Activated T-helper 1 cell treated with anti-CD3 and anti-CD28 coated beads, Interleukin-2, amount 50 U/mL, for 16 hours (primary cell): ENCODE measurements at places on chromosomes 5 and 9.

GRCh38 chr9:81690251-81690851 is 1.0 kb upstream of the TLE1 start:
- no peak for DNase-seq

DNA sequence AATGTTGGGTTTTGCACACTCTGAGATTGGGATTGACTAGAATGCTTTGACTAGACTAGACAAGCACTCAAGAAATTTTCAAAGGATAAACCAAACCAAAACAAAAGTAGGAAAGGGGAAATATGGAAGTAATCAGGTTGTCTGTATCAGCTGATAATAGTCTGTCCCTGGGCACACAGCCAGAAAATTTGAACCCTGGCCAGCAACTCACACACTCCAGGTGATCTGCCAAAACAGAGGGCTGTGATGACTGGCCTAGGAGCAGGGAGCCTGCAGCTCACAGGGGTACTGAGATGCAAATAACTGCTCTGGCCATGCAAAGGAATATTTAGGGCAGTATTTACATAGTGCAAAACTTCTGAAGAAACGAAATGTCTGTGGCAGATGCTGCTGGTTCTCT is 112.3 kb upstream of the SMIM23 start:
- DNase-seq, result no peak

- no peak for DNase-seq
These were observed 1.9 kb upstream of the ERBIN start for GRCh38 chr5:65924366-65925043.

GRCh38 chr5:150511578-150512367 is 3.8 kb downstream of the NDST1 start:
- no peak for DNase-seq

- DNase-seq, result no peak
These were observed 45.7 kb downstream of the CYSTM1 start for GRCh38 chr5:140220698-140221064.

- no peak for DNase-seq
These were observed 1.9 kb downstream of the DAPK1 start for GRCh38 chr9:87499424-87500017.

GRCh38 chr9:109811876-109812275 is 31.9 kb downstream of the PALM2AKAP2 start:
- DNase-seq, result no peak

DNA sequence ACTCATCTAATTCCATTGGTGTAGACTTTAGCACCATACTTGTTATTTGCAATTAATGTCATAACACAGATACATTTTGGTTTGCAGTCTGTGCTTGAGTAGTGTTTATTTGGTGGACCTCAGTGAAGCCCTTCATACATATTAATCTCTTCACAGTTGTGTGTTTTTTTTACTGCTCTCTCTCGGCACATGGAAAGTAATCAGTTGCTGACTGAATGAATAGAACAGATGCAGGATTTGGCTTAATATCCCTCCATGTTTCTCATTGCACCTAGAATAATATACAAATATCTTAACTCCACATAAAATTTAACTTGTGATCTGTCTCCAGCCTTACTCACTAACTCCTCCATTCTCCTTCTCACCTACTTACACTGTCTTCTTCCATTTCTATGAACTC is 319.1 kb downstream of the DMRT2 start:
- no peak for DNase-seq

DNA sequence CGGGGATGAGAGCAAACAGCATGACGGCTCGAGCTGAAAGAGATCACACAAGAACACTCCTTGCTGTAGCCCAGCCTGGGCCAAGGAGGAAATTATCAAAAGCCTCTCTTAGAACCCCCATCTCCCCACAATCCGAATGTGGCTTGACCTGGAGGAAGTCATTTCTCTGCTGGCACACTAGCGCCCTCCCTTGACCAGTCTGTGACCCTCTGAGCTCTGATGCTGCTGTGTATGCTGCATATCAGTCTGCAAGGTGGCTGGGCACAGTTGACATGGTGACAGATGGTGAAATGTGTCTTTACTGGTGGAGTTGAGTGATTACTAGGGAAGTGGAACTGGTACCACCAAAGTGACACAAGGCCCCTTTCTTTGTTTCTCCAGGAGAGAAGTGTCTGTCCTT is 3.3 kb downstream of the SLC46A2 start:
- DNase-seq, result no peak

DNA sequence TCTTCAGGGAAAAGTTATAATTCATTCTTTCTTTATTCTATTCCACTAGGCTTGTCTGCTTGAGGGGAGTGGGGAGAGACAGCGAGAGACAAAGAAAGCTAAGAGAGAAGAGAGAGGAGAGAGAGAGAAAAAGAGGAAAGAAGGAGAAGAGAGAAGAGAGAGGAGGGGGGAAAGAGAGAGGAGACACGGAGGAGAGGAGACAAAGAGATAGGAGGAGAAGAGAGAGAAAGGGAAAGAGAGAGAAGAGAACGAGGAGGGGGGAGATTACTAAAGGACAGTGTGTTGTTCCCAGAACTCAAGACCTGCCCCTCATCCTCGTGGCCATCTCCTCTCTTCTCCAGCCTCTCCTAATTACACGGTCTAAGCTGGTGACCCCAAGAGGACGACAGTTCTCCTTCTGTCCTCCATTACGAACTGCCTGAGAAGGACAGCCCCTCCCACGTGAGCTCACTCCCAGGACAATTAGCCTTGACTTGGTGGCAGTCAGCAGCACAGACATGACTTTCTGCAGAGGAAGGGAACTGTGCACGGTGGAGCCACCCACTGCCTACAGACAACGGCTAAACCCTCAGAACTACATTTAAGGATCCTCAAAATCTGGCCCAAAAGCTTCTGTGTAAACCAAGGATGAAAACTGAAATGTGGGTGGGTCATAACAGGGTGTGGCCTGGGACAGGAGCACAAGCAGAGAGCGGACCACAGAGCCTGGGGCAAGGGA is 99.1 kb downstream of the COL23A1 start:
- DNase-seq, result no peak

GRCh38 chr5:54229041-54229780 is 81.2 kb downstream of the ARL15 start:
- peak; percentile 43 for DNase-seq

GRCh38 chr5:55231029-55231918 is 2.1 kb downstream of the CCNO start:
- no peak for DNase-seq

GRCh38 chr9:69900406-69900805 is 79.8 kb downstream of the CFAP95 start:
- DNase-seq, result no peak

GRCh38 chr9:137000177-137000930 is 4.0 kb upstream of the CLIC3 start:
- DNase-seq, result no peak

DNA sequence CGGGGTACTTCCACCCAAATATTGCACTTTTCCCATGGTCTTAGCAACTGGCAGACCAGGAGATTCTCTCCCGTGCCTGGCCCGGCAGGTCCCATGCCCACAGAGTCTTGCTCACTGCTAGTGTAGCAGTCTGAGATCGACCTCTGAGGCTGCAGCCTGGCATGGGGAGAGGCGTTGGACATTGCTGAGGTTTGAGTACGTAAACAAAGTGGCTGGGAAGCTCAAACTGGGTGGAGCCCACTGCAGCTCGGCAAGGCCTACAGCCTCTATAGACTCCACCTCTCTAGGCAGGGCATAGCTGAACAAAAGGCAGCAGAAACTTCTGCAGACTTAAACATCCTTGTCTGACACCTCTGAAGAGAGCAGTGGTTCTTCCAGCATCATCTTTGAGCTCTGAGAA is 40.1 kb upstream of the EBF1 start:
- no peak for DNase-seq

DNA sequence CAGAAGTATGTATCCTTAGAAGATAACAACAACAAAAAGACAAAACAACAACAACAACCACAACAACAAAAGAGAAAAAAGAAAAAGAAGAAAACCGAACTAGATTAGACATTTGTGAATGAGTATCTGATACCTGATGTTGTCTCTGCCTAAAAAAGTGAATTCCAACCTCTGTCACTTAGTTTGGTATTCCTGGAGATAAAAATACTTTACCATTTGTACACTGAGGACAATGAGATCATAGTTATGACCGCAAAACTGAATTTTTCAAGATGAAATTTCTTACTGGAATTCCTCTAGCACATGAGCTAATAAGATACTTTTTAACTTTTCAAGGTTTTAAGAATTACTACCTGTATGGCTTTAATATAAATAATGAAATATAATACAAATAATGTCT is 54.5 kb downstream of the ALDH1A1 start:
- DNase-seq, result no peak

- DNase-seq, result no peak
These were observed 117.0 kb downstream of the PIK3R1 start for GRCh38 chr5:68332556-68332955.

DNA sequence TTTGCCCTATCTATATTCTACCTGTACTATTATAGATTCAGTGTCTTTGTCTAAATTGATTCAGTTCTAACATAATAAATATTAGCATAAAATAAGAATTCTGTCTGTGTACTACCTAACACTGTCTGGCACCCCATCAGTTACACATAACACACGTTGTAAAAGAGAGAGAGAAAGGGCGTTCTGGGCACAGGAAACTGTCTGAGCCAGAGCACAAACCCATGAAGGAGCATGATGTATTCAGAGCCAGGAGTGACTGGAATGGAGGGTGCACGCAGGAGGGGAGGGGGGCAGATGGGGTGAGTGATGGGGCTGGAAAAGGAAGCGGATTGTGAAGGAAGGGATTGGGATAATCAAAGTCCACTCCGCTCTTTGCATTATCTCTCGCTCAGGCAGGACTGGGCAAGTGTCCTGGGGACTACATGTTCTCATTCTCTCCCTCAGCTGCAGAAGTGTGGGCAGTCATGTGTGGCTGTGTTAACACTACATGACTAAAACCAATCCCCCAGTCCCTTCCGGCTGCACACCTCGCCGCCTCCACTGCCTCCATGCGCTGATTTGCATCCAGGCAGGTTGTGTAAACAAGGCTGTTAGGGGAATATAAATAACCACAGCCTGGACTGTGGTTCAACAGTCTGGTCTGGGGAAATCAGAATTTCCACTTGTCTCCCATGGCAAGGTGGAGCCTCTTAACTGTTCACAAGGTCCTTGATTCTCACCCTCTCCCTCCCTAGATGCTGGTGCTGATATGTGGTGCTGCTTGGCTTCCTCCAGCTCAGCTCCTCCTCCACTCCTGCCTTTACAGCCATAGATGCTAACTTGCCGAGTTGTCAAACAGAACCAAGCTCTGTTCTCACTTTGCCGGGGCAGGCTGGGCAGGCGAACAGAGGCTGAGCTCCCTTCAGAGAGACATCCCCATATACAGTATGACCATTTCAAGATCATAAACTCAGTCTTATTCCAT is 367.5 kb upstream of the BRINP1 start:
- DNase-seq, result no peak

GRCh38 chr9:18122171-18122570 is 351.8 kb upstream of the ADAMTSL1 start:
- DNase-seq, result no peak

DNA sequence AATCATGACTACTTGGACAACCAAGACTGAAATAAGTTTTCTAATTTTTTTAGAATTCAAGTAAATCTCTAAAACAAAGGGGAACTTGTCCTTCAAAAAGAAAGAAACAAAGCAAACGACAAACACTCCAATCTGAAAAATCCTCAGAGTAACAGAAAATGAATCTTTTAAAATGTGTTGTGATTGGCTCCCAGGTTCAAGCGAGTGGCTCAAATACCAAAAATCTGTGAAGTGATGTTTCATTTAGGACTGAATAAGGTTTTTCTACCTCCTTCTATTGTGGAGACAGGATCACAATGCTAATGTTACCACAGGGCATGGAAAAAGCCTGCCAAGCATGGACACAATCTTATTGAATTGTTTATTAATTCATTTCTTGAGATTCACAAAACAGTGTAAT is 415.7 kb downstream of the RAB3C start:
- DNase-seq, result no peak

GRCh38 chr9:124088476-124088837 is 76.9 kb downstream of the LHX2 start:
- no peak for DNase-seq

DNA sequence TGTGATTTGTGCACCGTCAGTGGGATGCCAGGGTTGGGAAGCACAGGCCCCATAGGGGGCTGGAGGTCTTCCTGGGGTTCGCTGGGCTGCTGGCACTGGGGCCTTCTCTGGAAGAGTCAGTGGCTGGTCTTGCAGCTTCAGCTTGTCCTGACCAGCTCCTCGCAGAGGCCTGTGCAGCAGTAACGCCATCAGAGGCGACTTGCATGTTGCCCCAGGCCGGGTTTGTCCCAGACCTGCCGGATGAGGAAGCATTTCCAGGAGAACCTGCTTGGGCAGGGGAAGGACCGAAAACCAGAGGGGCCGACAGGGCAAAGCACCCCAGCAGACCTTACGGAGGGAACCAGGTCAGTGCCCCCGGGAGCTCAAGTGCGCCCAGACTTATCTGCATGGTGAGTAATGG is 54.7 kb upstream of the IRX2 start:
- DNase-seq, result no peak

DNA sequence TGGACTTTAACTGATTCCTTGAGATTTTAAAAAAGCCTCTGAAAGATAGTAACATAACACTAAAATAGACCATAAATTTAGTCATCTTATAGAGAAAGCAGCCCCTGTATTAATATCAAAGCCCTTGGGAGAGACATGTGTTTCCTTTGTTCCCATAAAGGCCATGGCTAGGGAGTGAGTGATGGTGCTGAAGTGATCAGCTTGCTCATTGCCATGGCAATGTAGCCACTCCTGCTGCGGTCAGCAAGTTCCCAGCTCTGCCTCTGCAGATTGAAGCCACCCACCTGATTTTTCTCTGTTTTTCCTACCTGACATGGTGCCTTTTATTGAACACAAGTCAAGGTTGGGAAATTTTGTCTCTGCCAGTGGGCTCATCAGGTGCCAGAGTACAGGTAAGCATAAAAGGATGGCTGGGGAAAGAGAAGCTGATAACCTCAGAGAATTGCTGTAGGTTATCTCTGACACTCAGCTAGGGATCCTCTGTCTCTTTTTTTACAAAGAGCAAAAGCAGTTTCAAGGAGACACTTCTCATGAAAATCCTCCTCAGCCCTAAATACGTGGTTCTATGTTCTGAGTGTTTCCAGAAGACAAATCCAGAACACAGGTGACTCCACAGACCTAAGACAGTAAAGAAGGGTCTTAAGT is 296.3 kb upstream of the NMUR2 start:
- DNase-seq, result no peak

- peak; percentile 39 for DNase-seq
These were observed 1.0 kb downstream of the SET start for GRCh38 chr9:128689820-128690683.

- DNase-seq, result no peak
These were observed 105.2 kb downstream of the LIFR start for GRCh38 chr5:38451074-38451725.

- DNase-seq, result no peak
These were observed 22.5 kb upstream of the RANBP3L start for GRCh38 chr5:36323926-36324781.

- no peak for DNase-seq
These were observed 389.1 kb upstream of the ST8SIA4 start for GRCh38 chr5:101292199-101292598.

GRCh38 chr5:178194026-178194425 is 6.9 kb upstream of the GMCL2 start:
- DNase-seq, result no peak

GRCh38 chr5:111755942-111756381 is 1.0 kb downstream of the NREP start:
- no peak for DNase-seq

- DNase-seq, result no peak
These were observed 93.9 kb downstream of the EFNA5 start for GRCh38 chr5:107576736-107577393.

GRCh38 chr9:119789987-119790386 is 420.8 kb upstream of the BRINP1 start:
- DNase-seq, result no peak

GRCh38 chr5:90037646-90038045 is 371.9 kb downstream of the CETN3 start:
- DNase-seq, result no peak

GRCh38 chr5:1194378-1194777 is 7.0 kb upstream of the SLC6A19 start:
- no peak for DNase-seq
